ENCODE measurements at places on chromosomes 4 and X.

- DNase-seq: no peak
- no peak overlapping the region for H3K27ac ChIP-seq
These were observed 20.7 kb downstream of the OFD1 start for GRCh38 chrX:13755254-13755653.

- H3K27me3 ChIP-seq: no peaks in the 10 kb centered on the region
- H3K27ac ChIP-seq: no peak overlapping the region
- H3K4me1 ChIP-seq: no peaks in the 10 kb centered on the region
- no peak overlapping the region for H3K4me3 ChIP-seq
- H3K36me3 ChIP-seq: no peaks in the 10 kb centered on the region
These were observed 1038.3 kb upstream of the SLIT2 start for GRCh38 chr4:19213388-19213787.

GRCh38 chr4:108008721-108009120, 19.0 kb downstream of the HADH start:
- H3K27me3 ChIP-seq: no peaks in the 10 kb centered on the region
- H3K4me3 ChIP-seq: no peak overlapping the region
- peaks cover 23% of the 10 kb centered on the region for H3K4me1 ChIP-seq
- no peak for DNase-seq
- H3K27ac ChIP-seq: no peak overlapping the region

DNA sequence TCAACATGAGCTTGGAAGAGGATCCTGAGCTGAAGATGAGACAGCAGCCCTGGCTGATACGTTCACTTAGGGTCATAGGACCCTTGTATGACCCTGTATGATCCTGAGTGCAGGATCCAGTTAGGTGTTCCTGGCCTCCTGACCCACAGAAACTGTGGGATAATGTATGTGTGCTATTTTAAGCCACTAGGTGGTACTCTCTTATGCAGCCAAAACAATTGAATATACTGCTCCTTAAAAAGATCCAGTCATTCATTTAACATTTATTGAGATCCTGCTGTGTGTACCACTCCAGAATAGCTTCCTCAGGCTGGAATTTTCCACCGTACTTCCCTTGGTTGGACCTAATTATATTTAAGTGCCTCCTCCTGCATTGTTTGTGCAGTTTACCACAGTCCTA, 167.1 kb downstream of the AMELX start:
- no peak for DNase-seq
- H3K27me3 ChIP-seq: peaks cover 60% of the 10 kb centered on the region
- H3K36me3 ChIP-seq: no peaks in the 10 kb centered on the region

- no peak overlapping the region for H3K27ac ChIP-seq
- no peak overlapping the region for H3K4me3 ChIP-seq
- no peaks in the 10 kb centered on the region for H3K4me1 ChIP-seq
- H3K36me3 ChIP-seq: no peaks in the 10 kb centered on the region
- DNase-seq: no peak
These were observed 106.3 kb downstream of the REPS2 start for GRCh38 chrX:17052793-17053192.

DNA sequence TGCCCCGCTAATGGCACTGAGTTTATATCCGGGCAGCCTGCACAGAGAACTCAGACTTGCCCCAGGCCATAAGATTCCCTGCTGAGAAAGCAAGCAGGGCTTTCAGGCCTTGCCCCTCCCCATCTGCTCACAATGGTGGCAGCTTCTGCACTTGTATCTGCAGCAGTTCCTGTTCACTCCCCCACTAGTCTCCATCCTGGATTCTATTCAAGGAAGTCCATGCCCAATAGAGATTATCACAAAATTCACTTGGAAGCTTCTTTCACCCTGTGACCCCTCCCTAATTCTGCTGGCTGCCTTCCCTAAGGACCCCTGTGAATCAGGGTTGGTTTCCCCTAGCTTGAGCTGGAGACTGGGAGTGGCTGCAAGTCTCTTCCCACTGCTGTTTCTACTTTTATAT, 34.5 kb upstream of the UCP1 start:
- no peak overlapping the region for H3K4me3 ChIP-seq
- no peak overlapping the region for H3K27ac ChIP-seq
- H3K27me3 ChIP-seq: peaks cover 43% of the 10 kb centered on the region

GRCh38 chrX:13001097-13001496, 26.2 kb downstream of the TMSB4X start:
- H3K27me3 ChIP-seq: peaks cover 44% of the 10 kb centered on the region
- peak overlapping the region; percentile 19 for H3K4me3 ChIP-seq
- no peak for DNase-seq
- H3K4me1 ChIP-seq: peaks cover 84% of the 10 kb centered on the region
- H3K27ac ChIP-seq: peak overlapping the region; percentile 91
- no peaks in the 10 kb centered on the region for H3K36me3 ChIP-seq

GRCh38 chr4:139666735-139667281, 1.2 kb downstream of the MGST2 start:
- H3K36me3 ChIP-seq: no peaks in the 10 kb centered on the region
- DNase-seq: no peak
- H3K4me3 ChIP-seq: peak overlapping the region; percentile 79

- H3K27me3 ChIP-seq: peaks cover 17% of the 10 kb centered on the region
- no peak overlapping the region for H3K4me3 ChIP-seq
- H3K36me3 ChIP-seq: no peaks in the 10 kb centered on the region
- DNase-seq: no peak
- no peak overlapping the region for H3K27ac ChIP-seq
These were observed 51.5 kb upstream of the RAB9B start for GRCh38 chrX:103883533-103883932.

DNA sequence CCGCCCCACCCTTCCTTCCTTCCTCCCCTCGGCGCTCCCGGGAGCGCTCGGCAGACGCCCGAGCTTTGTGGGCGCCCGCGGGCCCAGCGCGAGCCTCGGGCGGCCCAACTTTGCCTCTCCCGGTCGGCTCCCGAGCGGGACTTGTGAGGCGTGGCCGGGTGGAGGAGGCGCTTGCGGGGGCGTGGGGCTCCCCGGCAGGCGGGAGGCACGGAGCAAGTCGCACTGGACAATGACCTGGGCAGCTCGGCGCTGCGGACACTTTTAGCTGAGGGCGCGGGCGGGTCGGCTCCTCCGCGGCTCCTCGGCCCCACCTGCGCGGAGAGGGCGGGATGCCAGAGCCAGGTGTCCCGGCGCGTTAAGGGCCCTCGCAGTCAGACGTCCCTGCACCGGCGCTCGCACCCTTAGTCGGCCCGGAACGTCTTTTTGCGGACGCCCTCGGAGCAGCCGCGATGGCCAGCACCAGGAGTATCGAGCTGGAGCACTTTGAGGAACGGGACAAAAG, 385 bp downstream of the DCLK2 start:
- peak; percentile 34 for DNase-seq
- H3K4me1 ChIP-seq: peaks cover 10% of the 10 kb centered on the region
- H3K27ac ChIP-seq: no peak overlapping the region
- H3K4me3 ChIP-seq: peak overlapping the region; percentile 46

- H3K4me3 ChIP-seq: no peak overlapping the region
- no peak overlapping the region for H3K27ac ChIP-seq
- H3K4me1 ChIP-seq: peaks cover 3% of the 10 kb centered on the region
- DNase-seq: no peak
- H3K27me3 ChIP-seq: peaks cover 3% of the 10 kb centered on the region
These were observed 67.0 kb downstream of the RASGEF1B start for GRCh38 chr4:81404741-81405140.

DNA sequence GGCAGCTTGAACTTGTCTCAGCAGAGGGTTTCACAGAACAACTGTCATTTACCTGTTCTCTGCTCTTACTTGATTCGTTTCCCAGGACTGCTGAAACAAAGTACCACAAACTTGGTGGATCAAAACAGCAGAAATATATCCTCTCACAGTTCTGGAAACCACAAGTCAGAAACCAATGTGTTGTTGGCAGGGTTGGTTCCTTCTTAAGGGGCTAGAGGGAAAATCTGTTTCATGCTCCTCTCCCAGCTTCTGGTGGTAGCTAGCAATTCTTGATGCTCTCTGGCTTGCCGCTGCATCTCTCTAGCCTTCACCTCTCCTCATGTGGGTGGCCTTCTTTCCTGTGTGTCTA, 4.7 kb downstream of the TLR8 start:
- H3K4me1 ChIP-seq: peaks cover 11% of the 10 kb centered on the region
- no peak overlapping the region for H3K27ac ChIP-seq
- no peak overlapping the region for H3K4me3 ChIP-seq
- no peak for DNase-seq
- H3K27me3 ChIP-seq: peaks cover 55% of the 10 kb centered on the region
- H3K36me3 ChIP-seq: no peaks in the 10 kb centered on the region

DNA sequence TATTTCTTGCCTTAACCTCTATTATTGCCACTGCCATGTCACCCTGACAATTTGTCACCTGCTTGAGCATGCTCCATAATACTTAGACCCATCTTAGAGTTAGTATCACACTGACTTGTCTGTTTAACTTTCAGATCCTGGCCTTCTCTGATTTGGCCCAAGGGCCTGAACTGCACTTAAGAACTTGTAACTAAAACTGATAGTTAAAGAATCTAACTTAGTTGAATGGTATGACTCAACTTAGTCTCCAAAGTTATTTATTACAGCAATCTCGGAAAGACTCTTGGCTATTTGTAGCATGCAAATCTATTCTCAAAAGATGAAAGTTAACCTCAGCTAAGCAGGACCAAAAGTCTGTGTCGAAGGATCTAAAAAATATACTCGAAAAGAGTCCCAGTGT, 72.3 kb downstream of the IGSF1 start:
- H3K36me3 ChIP-seq: no peaks in the 10 kb centered on the region
- DNase-seq: no peak
- H3K4me1 ChIP-seq: no peaks in the 10 kb centered on the region
- peaks cover 32% of the 10 kb centered on the region for H3K27me3 ChIP-seq
- H3K4me3 ChIP-seq: no peak overlapping the region

- DNase-seq: peak; percentile 32
- peaks cover 70% of the 10 kb centered on the region for H3K27me3 ChIP-seq
- H3K36me3 ChIP-seq: no peaks in the 10 kb centered on the region
- H3K4me3 ChIP-seq: no peak overlapping the region
These were observed 427 bp downstream of the NKX1-1 start for GRCh38 chr4:1405636-1406393.

DNA sequence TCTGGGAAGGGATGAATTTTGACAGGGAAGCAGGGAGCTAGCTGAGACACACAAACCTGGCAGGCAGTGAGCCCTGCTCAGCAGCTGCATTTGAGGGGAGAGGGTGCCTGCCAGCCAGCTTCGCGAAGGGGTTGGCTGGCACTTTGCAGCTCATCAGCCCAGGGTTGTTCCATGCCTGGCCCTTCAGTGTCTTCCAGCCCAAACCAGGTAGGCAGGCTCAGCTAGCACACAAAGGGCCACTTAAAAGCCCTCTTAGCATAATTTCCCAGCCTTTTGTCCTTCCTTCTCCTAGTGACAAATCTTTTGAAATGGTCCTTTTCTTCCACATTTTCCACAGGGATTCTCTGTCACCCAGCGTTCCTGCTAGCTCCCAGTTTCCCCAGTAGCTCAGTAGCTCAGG, 4.3 kb upstream of the FRMPD3 start:
- H3K4me3 ChIP-seq: no peak overlapping the region
- no peak overlapping the region for H3K27ac ChIP-seq
- peaks cover 69% of the 10 kb centered on the region for H3K27me3 ChIP-seq
- H3K4me1 ChIP-seq: peaks cover 5% of the 10 kb centered on the region
- H3K36me3 ChIP-seq: no peaks in the 10 kb centered on the region
- DNase-seq: no peak

- H3K36me3 ChIP-seq: no peaks in the 10 kb centered on the region
- no peak overlapping the region for H3K27ac ChIP-seq
- DNase-seq: no peak
These were observed 109.8 kb upstream of the ANXA3 start for GRCh38 chr4:78441756-78442155.

- H3K4me1 ChIP-seq: peaks cover 9% of the 10 kb centered on the region
- DNase-seq: no peak
- H3K36me3 ChIP-seq: no peaks in the 10 kb centered on the region
- no peak overlapping the region for H3K27ac ChIP-seq
- H3K27me3 ChIP-seq: no peaks in the 10 kb centered on the region
These were observed 54.5 kb downstream of the CD99L2 start for GRCh38 chrX:150844016-150844415.

GRCh38 chrX:102546828-102547493, 30.4 kb upstream of the TMSB15A start:
- DNase-seq: peak; percentile 42
- peak overlapping the region; percentile 47 for H3K27ac ChIP-seq
- H3K27me3 ChIP-seq: peaks cover 46% of the 10 kb centered on the region
- no peaks in the 10 kb centered on the region for H3K36me3 ChIP-seq
- H3K4me3 ChIP-seq: peak overlapping the region; percentile 74

DNA sequence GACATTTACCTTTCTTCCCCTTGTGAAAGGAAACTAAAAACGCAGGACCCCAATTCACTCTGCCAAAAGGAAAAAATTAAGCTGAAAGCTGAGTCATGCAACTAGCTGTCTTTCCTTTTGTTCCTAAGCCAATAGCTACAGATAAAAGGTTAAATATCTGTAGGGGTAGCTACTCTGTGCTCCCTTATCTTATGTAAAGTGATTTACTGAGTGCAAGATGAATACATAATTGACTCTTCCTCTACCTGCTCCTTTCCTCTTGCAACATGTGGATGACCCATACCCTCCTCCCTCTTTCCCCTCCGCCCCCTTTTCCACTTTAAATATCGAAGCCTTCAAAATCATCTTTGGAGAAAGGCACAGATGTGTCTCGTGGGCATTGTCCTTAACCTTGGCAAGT, 68.0 kb upstream of the ZNF157 start:
- H3K27me3 ChIP-seq: peaks cover 37% of the 10 kb centered on the region
- H3K4me1 ChIP-seq: no peaks in the 10 kb centered on the region
- DNase-seq: no peak
- no peaks in the 10 kb centered on the region for H3K36me3 ChIP-seq

DNA sequence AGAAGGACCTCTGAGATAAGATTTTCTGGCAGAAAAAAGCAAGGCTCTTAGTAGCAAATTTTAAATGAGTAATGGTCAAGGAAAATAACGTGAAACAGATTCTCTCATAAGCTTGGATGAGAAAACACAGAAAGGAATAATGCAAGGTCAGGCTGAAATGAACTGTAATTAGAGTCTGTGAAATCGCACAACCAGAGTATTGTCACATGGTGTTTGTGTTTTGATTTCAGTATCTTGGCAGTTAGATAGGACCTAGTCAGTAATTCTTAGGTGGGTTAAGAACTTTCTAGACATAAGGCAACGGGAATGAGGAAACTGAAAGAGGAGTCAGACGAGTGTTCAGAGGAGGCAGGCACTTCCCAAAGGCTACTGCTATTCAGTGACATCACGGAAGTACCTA, 34.6 kb downstream of the LIMCH1 start:
- no peak overlapping the region for H3K27ac ChIP-seq
- H3K27me3 ChIP-seq: no peaks in the 10 kb centered on the region
- H3K4me1 ChIP-seq: no peaks in the 10 kb centered on the region

- no peaks in the 10 kb centered on the region for H3K36me3 ChIP-seq
- DNase-seq: no peak
- peaks cover 22% of the 10 kb centered on the region for H3K27me3 ChIP-seq
- no peak overlapping the region for H3K4me3 ChIP-seq
- no peak overlapping the region for H3K27ac ChIP-seq
These were observed 146.4 kb downstream of the GPC3 start for GRCh38 chrX:133838761-133839676.

GRCh38 chr4:110532901-110533589, 57.1 kb downstream of the ENPEP start:
- peaks cover 27% of the 10 kb centered on the region for H3K27me3 ChIP-seq
- no peaks in the 10 kb centered on the region for H3K36me3 ChIP-seq
- H3K4me1 ChIP-seq: peaks cover 3% of the 10 kb centered on the region
- no peak for DNase-seq

Data from activated T-cell treated with anti-CD3 and anti-CD28 coated beads, Interleukin-2, amount 50 U/mL, for 24 hours (primary cell).